Hepatocyte (in vitro differentiated cells): ENCODE measurements at places on chromosomes 7 and 10.

GRCh38 chr7:47254081-47254977 lies 327.6 kb downstream of the TNS3 start:
- no peaks in the 10 kb centered on the region for H3K36me3 ChIP-seq
- H3K4me3 ChIP-seq: peak overlapping the region; percentile 18
- H3K27me3 ChIP-seq: no peaks in the 10 kb centered on the region
- peak overlapping the region; percentile 85 for H3K27ac ChIP-seq
- peaks cover 16% of the 10 kb centered on the region for H3K4me1 ChIP-seq

DNA sequence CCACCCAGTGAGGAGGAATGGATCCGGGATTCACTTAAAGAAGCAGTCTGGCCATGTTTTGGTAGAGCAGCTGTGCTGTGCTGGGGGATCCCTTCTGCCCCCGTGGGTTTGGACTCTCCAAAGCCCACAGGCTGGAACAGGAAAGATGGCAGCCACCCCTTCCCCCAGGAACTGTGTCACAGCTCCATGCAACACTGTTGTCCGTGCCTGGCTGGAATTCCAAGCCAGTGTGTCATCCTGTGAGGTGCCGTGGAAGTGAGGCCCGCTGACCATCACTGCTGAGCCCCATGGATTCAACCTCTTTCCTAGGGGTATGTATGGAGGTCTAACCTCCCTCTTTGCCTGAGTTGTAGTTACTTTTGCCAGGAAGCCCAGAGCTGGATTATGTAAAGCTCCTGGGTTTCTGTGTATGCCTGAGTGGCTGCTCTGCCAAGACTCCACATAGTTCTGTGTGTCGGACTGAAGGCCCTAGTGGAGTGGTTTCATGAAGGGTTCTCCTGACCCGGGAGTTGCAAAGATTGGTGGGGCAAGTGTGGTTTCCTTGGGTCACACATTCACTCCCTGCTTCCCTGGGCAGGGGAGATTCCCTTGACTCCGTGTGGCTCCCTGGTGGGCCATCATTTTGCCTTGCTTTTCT lies 35.1 kb upstream of the PCGF5 start:
- H3K27me3 ChIP-seq: no peaks in the 10 kb centered on the region
- DNase-seq: peak; percentile 23
- no peak overlapping the region for H3K4me3 ChIP-seq
- H3K27ac ChIP-seq: no peak overlapping the region

DNA sequence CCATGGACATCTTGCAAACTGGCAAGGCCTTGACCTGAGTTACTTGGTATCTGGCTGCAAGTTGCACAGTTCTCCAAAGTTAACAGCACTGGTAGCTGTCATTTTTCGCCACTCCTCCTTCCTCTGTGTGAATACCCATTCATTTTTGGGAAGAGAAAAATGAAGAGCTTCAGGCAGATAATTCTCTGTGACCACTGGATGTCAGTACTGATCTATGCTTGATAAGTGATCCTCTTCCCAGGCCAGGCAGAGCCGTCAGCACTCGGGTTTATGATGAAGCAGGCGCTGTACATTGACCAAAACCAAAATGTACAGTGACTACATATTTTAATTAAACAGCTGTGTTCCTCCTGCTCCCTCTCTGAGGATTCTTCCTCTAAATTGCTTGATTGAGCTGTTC lies 55.9 kb upstream of the PDZD8 start:
- no peak overlapping the region for H3K4me3 ChIP-seq
- DNase-seq: no peak
- H3K27me3 ChIP-seq: no peaks in the 10 kb centered on the region
- no peak overlapping the region for H3K27ac ChIP-seq
- no peaks in the 10 kb centered on the region for H3K4me1 ChIP-seq

DNA sequence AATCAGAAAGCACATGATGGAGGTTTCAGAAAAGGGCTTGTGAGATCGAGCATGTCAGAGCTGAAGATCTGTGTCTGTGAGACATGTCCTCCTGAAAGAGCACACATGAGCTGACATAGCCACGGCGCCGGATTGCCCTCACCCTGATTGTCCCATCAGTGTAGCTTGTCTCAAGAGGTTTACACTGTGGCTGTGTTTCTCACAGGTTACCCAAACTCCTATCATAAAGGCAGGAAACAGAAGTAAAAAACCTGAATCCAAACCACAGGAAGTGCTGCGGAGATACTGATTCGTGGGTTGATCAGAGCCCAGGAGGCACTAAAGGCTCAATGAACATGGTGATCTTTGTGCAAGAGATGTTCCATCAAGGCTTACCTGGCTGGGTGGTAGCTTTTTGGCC lies 3.9 kb upstream of the ATP6V0E2 start:
- H3K27me3 ChIP-seq: no peaks in the 10 kb centered on the region
- H3K27ac ChIP-seq: no peak overlapping the region
- H3K4me1 ChIP-seq: peaks cover 4% of the 10 kb centered on the region
- no peaks in the 10 kb centered on the region for H3K36me3 ChIP-seq
- H3K4me3 ChIP-seq: no peak overlapping the region

- no peaks in the 10 kb centered on the region for H3K4me1 ChIP-seq
- no peaks in the 10 kb centered on the region for H3K27me3 ChIP-seq
These were observed 258.6 kb downstream of the PAXIP1 start for GRCh38 chr7:154744256-154744860.

DNA sequence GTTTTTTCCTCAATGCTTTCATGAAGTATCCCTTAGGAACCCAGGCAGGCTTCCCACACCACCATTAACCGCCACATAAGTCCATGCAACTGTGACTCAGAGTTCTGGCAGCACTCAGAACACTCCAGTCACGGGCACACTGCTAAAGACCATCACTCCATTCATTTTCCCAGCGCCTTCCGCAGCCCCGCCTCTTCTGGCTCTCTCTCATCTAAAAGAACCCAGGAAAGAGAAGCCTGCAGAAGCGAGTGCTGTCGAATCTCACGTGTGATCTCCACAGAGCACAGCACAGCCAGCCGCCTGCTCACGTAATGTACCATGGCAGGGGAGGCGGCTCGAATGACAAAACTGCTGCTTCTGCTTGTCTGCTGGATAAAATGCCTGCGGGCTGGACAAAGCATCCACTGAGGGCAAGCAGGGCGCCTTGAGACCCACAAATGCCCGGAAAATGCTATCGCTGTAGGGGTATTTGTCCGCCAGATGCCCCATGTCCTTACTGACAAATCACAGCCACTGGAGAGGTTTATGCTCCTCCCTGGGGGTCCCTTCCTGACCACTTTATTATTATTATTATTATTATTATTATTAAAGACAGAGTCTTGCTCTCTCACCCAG lies 1.8 kb downstream of the PSMG3 start:
- H3K4me3 ChIP-seq: no peak overlapping the region
- H3K4me1 ChIP-seq: peaks cover 34% of the 10 kb centered on the region
- DNase-seq: peak; percentile 65
- no peaks in the 10 kb centered on the region for H3K36me3 ChIP-seq
- H3K27me3 ChIP-seq: no peaks in the 10 kb centered on the region
- peak overlapping the region; percentile 99 for H3K27ac ChIP-seq

GRCh38 chr10:63409465-63410027 lies 56.2 kb downstream of the JMJD1C start:
- no peaks in the 10 kb centered on the region for H3K36me3 ChIP-seq
- peak overlapping the region; percentile 16 for H3K27ac ChIP-seq
- H3K27me3 ChIP-seq: no peaks in the 10 kb centered on the region
- peak; percentile 8 for DNase-seq
- no peak overlapping the region for H3K4me3 ChIP-seq

- no peak overlapping the region for H3K4me3 ChIP-seq
- no peaks in the 10 kb centered on the region for H3K4me1 ChIP-seq
- H3K27me3 ChIP-seq: no peaks in the 10 kb centered on the region
- no peak overlapping the region for H3K27ac ChIP-seq
These were observed 130.0 kb downstream of the KLF6 start for GRCh38 chr10:3654980-3655379.

DNA sequence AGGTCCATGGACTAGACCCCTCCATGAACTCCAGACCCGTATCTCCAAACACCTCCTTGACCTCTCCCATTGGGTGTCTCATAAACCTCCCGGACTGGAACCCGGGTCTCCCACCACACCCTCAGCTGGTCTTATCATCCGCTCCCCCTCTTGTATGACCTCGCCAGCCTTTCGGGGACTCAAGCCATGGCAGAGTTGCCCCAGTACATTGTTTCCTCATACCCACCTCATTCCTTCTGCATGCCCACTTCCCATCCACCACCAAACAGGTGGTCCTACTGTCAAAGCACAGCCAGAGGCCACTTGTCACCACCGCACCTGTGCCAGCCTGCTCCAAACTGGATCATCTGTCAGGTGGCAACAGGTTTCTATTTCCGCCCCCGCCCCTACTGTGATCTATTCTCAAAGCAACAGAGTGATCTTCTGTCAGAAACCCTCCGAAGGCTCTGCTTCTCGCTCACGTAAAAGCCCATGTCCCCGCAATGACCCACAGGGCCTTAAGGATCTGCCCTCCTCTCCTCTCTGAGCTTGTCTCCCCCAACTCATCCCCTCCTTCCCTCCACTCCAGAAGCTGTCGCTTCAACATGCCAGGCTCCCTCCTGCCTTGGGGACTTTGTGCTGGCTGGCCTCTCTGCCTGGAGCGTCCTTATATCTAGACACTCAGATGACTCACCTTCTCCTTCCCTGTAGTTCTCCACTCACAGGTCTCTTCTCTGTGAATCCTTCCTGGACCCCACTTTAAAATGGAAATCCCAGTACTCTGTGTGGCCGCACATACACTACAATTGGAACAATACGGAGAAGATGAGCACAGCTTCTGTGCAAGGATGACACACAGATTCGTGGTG lies 22.8 kb upstream of the PRKAG2 start:
- H3K4me1 ChIP-seq: peaks cover 5% of the 10 kb centered on the region
- H3K27ac ChIP-seq: no peak overlapping the region
- DNase-seq: peak; percentile 51
- no peaks in the 10 kb centered on the region for H3K36me3 ChIP-seq

GRCh38 chr10:34112171-34112782 lies 702.8 kb downstream of the PARD3 start:
- peaks cover 5% of the 10 kb centered on the region for H3K4me1 ChIP-seq
- H3K4me3 ChIP-seq: no peak overlapping the region
- H3K27me3 ChIP-seq: no peaks in the 10 kb centered on the region
- no peak for DNase-seq
- no peak overlapping the region for H3K27ac ChIP-seq

DNA sequence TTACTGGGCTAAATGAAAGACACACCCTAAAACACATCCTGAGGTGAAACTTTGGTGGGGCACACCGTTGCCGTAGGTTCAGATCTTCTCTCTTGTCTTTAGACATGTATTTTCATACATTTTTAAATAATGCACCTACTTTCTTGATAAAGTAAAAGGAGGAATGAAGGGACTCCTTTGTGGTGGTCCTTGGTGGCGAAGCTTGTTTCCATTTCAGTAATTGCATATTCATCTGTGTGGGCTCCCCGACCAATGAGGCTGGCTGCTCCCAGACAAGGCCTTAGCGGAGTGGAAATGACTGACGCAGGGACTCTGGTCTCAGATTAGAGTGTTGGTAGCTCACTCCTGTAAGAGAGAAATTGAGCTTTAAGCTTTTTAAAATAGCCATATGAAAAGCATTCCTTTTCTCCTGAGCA lies 815 bp downstream of the CCSER2 start:
- peak overlapping the region; percentile 98 for H3K27ac ChIP-seq
- peak overlapping the region; percentile 58 for H3K4me3 ChIP-seq
- H3K27me3 ChIP-seq: no peaks in the 10 kb centered on the region
- H3K4me1 ChIP-seq: peaks cover 10% of the 10 kb centered on the region
- no peaks in the 10 kb centered on the region for H3K36me3 ChIP-seq
- peak; percentile 57 for DNase-seq

- DNase-seq: no peak
- H3K4me1 ChIP-seq: peaks cover 5% of the 10 kb centered on the region
These were observed 112.1 kb downstream of the FAM53B start for GRCh38 chr10:124632064-124632531.

GRCh38 chr7:85287106-85287825 lies 100.4 kb upstream of the SEMA3D start:
- no peak overlapping the region for H3K27ac ChIP-seq
- no peaks in the 10 kb centered on the region for H3K36me3 ChIP-seq
- peak; percentile 6 for DNase-seq
- H3K27me3 ChIP-seq: no peaks in the 10 kb centered on the region

- no peaks in the 10 kb centered on the region for H3K27me3 ChIP-seq
- H3K27ac ChIP-seq: no peak overlapping the region
- DNase-seq: no peak
- no peak overlapping the region for H3K4me3 ChIP-seq
These were observed 30.1 kb upstream of the FOXL3 start for GRCh38 chr7:259751-260405.

DNA sequence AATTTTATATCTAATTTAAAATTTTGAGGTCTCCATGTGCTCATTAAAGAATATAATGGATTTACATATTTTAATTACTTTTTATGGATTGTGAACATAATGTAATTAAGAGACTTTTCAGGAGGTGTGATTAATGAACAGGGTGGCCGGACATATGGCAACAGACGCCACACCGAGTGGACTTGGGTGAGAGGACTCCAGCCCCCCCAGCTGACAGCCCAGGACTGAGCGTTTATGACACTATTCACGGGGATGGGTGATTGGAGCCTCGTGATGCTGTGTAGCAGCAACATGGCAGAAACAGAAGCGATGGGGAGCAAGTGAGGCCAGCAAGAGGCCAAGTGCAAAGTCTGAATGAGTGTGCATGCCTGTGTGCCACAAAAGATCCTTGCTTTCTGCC lies 1176.9 kb downstream of the TYW1 start:
- no peaks in the 10 kb centered on the region for H3K27me3 ChIP-seq
- no peak overlapping the region for H3K4me3 ChIP-seq
- H3K36me3 ChIP-seq: no peaks in the 10 kb centered on the region
- H3K4me1 ChIP-seq: no peaks in the 10 kb centered on the region
- DNase-seq: no peak
- no peak overlapping the region for H3K27ac ChIP-seq

- peaks cover 18% of the 10 kb centered on the region for H3K4me1 ChIP-seq
- DNase-seq: no peak
- H3K27ac ChIP-seq: peak overlapping the region; percentile 87
- H3K36me3 ChIP-seq: no peaks in the 10 kb centered on the region
- no peak overlapping the region for H3K4me3 ChIP-seq
- no peaks in the 10 kb centered on the region for H3K27me3 ChIP-seq
These were observed 27.3 kb downstream of the ADAP1 start for GRCh38 chr7:927031-927671.

GRCh38 chr7:17558135-17558534 lies 259.7 kb downstream of the AHR start:
- H3K27me3 ChIP-seq: no peaks in the 10 kb centered on the region
- H3K27ac ChIP-seq: peak overlapping the region; percentile 85
- DNase-seq: no peak
- H3K4me1 ChIP-seq: peaks cover 28% of the 10 kb centered on the region
- peak overlapping the region; percentile 5 for H3K4me3 ChIP-seq

DNA sequence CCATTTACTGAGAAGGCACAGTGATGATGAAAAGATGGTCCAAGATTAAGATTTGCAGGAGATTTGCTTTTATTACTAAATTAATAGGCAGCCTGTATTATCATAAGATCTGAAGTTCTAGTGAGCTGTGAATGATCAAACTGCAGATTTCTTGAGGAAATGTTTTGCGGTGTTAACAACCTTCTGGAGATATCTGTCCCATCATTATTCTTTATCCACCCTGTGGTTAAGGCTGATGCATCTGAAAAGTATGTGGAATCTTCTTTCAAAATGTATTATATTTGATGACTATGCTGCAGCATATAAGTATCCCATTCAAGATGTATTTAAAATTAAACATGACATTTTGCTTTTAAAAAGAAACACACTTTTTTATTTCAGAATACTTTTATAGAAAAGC lies 150.3 kb downstream of the POLR1F start:
- H3K4me1 ChIP-seq: no peaks in the 10 kb centered on the region
- peak overlapping the region; percentile 82 for H3K27ac ChIP-seq
- H3K27me3 ChIP-seq: no peaks in the 10 kb centered on the region
